ENCODE measurements at places on chromosomes 4 and X.

GRCh38 chr4:37014584-37014983 is 230.0 kb upstream of the NWD2 start:
- no peak for DNase-seq

GRCh38 chr4:113469023-113469390 is 292.5 kb downstream of the CAMK2D start:
- no peak for DNase-seq

DNA sequence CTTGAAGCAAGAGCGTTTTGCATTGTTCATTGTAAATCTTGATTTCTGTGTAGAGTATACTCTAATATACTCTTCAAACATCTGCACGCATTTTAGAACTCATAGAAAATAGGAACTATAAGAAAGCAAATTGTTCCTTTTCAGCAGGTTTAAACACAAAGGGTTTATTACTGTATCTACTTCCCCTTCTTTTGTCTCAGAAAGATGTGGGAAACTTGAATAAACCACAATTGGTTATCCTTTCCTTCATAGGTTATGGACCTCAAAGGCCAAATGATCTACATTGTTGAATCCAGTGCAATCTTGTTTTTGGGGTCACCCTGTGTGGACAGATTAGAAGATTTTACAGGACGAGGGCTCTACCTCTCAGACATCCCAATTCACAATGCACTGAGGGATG is 46.0 kb upstream of the GUCY1B1 start:
- DNase-seq, result no peak

DNA sequence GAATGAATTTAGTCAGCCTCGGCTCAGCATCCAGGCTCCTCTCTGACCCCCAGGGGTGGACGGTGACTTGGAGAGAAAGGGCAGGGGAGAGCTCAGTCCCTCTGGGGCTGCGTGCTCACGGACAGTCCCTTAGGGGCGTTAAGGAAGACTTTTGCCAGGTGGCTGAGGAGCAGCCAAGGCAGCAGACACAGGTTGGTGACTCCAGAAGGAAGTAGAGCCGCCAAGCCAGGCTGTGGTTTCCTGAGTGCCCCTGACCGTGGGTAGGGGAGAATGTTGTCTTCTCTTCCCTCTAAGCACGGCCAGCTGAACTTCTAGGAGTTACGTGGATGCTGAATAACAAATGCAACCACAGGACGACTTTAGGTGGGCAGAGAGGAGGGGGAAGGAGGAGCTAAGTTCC is 91.0 kb upstream of the MTM1 start:
- no peak for DNase-seq

- no peak for DNase-seq
Observed at GRCh38 chr4:155610143-155610542, 56.5 kb upstream of the GUCY1A1 start.

DNA sequence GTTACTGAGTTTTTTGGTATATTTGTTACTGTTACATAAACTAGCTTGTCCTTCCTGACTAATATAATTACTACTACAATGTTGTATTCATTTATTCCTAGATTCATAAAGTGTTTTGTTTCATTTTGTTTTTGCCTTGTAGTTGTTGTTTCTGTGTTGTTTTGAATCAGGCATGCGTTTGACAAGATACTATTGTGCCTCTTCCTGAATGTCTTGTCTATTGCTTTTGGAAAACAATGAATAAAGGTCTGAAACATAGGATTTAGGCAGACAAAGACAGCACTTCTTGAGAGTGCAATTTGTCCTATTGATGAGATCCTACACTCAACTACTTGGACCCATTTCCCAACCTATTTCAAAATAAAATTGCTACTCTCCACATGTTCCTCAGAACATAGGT is 630.4 kb upstream of the BOD1L1 start:
- no peak for DNase-seq

GRCh38 chr4:53510321-53510720 is 81.0 kb downstream of the LNX1 start:
- DNase-seq, result no peak

DNA sequence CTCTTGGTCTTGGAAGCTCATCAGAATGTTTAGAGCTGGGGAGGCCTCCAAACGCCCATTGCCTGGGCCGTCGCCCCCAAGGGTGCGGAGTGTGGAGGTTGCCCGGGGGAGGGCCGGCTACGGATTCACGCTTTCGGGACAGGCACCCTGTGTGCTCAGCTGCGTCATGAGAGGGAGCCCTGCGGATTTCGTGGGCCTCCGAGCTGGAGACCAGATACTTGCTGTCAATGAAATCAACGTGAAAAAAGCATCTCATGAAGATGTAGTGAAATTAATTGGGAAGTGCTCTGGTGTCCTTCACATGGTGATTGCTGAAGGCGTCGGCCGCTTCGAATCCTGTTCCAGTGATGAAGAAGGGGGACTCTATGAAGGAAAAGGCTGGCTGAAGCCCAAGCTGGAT is 23.3 kb downstream of the RGS12 start:
- no peak for DNase-seq

DNA sequence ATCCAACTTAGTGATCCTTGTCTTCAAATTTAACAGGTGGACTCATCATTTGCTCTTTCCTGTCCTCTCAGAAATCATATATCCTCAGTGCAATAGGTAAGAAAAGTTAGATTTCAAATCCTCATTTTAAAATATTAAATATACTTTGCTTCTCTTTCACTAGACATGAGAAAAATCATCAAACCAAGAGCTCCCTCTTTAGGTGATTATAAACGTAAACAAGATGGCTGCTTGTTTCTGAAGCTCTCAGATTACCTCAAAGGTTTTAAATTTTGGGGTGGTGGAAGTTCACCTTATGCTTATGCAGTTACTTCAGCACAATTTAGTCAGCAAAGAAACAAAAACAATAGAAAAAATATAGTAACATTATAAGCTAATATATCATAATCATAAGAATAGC is 27.3 kb downstream of the CSN3 start:
- DNase-seq, result peak; percentile 11

DNA sequence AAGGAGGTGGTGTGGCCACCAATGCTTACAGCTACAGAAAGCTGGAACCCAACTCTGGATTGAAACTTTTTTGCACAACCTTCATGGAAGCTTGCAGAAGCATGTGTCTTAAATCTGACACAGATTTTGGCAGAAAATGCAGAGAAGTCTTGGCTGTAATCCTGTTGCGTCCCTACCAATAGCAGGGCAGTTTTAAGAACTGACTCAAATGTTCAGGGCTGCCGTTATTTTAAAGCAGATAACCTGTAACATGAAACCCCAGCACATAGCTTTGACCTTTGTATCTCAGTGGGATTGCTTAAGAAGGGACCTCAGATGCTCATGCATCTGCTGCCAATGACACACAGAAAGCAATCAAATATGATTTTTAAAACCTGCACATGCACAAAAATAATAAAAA is at the start of gene VEGFD:
VEGFD (minus strand) TSS at position 110 of the 400 bp plus-strand sequence. CDS start 467 bp downstream, outside the sequence.
- no peak for DNase-seq

DNA sequence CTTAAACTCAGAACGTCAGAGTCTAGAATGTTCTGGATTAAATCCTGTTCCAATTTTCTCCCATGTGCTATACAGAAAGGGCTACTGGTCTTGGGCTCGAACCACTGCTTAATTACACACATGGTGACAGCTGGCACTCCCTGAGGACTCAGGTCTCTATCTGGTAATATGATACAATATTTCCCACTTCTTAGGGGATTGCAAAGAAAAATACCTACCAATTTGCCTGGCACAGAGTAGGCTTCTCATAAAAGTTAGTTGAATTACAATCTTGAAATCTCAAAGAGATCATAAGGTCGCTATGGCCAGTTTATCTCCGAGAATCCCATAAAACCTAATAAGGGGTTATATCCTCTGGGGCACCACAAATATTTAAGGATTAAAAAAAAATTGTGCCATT is 8.6 kb downstream of the GPM6B start:
- DNase-seq, result no peak

Data from ACHN (cell line).